ENCODE measurements at places on chromosomes 1 and 21.

DNA sequence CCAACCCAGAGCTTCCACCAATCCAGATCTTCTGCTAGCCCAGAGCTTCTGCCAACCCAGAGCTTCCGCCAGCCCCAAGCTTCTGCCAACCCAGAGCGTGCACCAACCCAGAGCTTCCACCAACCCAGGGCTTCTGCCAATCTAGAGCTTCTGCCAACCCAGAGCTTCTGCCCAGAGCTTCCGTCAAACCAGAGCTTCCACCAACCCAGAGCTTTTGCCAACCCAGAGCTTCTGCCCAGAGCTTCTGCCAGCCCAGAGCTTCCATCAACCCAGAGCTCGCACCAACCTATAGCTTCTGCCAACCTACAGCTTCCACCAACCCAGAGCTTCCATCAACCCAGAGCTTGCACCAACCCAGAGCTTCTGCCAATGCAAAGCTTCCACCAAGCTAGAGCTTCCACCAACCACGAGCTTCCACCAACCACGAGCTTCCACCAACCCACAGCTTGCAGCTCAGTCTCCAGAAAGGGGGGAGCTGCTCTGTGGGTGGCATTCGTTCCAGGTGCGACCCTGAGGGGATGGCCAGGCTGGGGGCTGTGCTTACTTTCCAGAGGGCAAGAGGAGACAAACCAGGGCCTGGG, 23.8 kb downstream of the CRYAA start:
- DNase-seq, result no peak

GRCh38 chr1:180643693-180644092, 11.9 kb downstream of the XPR1 start:
- no peak for DNase-seq

DNA sequence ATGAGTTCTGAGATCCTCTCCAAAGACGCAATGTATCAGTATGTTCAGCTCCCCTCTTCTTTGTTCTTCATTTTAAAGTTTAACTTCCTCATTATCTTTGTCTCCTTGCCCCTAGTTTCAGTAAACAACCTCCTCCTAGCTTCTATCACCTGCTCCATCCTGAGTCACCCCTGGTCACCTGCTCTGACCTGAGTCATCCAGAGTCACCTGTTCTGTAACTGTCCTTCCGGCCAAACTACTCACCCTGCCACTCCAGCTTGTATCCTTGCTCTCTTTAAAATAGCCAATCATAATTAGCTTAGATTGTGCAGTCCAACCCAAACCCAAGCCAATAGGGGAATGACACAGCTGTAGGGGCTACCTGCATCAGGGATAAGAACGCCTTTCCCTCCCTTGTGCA, 332.0 kb downstream of the OLFM3 start:
- DNase-seq, result no peak

- no peak for DNase-seq
These were observed 108.5 kb upstream of the SERTAD4 start for GRCh38 chr1:210123924-210124589.

DNA sequence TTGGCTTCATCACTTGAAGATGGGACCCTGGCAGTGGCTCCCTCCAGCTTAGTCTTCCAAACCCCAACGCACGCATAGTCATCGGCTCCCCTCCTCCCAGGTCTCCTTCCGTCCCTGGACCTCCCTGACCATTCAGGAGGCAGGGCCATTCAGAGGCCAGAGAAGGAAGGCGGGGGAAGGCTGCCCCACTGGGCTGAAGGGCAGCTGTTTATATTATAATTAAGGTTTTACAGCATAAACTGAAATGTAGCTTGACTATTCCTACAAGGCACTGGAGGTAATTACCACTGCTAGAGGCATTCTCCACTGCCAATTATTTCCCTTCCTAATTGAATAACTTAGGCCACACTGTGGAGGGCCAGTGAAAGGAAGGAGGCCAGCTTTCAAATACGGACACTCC, 170.6 kb upstream of the PROX1 start:
- DNase-seq, result no peak

DNA sequence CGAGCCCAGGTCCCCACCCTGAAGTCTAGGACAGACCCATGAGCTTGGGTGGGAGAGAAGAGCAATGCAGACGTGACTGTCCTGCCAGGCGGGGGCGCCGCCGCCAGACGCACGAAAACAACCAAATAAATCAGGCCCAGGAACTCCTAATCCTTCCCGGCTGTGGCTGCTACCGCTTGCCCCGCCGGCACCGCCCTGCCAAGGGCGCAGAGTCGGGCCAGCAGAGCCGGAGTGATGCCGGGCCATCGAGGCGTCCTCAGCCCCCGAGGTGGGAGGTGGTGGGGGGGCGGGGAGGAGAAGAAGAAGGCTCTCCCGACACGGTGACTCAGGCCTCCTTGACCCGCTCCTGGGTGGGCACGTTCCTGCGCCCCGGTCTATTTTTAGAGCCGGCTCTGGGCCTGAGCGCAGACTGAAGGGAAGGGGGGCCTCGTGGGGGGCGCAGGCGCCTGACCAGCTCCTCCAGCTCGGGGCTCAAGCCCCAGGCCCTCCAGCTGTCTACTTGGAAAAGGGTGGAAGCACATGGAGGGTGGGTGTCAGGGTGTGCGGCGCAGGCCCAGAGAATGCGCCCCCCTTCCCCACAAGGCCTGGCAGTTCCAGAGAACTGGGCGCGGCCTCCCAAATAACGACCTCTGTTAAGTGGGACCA, 10.7 kb upstream of the COL16A1 start:
- DNase-seq, result no peak

- DNase-seq, result no peak
These were observed 159.2 kb downstream of the TRABD2B start for GRCh38 chr1:47837866-47838561.

- DNase-seq, result no peak
These were observed 16.1 kb downstream of the AKR1A1 start for GRCh38 chr1:45566722-45567121.

- peak; percentile 17 for DNase-seq
These were observed 56.8 kb downstream of the GLIS1 start for GRCh38 chr1:53681977-53682685.

GRCh38 chr1:224262373-224263054, 67.5 kb downstream of the NVL start:
- no peak for DNase-seq

GRCh38 chr1:35178295-35178695, 14.7 kb downstream of the SFPQ start:
- DNase-seq, result no peak

DNA sequence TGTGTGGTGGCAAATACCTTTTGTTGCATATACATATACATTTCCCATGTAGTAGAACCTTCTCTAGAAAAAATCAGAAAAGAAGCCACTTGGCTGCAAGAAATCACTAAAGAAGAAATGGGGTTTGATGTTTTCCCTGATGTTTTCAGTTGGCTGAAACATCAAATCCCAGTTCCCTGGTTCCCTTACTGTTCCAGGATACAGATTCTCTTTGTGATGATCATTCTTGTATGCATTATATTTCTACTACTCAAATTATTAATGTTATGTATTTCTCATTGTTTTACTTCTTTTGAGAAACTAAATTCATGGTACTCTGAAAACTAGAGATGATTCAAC, 7.6 kb downstream of the RNU1-2 start:
- DNase-seq, result no peak

DNA sequence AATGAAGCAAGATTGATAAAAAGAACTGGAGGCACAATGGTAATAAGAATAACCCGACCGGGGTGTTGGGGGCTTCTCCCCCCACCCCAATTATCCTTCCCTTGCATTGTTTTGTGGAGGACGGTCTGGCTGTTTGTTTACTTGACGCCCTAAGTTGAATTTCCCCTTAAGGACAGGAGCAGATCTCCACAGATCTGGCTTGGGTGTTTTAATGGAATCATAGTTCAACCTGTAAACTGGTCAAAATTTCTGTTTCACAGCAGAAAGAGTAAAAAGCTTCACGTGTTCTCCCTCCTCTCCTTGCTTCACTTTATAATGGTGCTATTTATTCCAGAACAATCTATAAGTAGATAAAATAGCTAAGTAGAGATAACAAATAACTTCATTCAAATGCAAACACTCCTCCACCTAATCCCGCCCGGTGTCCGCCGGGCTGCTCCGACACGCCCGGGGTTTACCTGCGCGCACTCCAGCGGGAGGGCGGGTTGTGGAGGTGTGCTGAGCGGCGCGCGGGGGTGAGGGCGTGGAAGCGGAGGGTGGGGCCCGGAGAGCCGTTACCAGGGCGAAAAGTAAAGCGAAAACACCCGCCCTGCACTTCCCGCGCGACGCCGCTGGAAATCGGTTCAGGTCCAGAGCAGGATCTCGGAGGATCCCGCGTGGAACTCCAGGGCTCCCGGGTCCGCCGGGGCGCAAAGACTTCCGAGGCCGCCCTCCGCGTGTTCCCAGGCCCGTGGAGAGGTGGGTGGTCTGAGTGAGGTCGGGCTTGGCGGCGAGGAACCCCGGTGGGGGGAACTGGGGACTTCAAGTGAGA, 2.0 kb upstream of the ATF3 start:
- peak; percentile 28 for DNase-seq

DNA sequence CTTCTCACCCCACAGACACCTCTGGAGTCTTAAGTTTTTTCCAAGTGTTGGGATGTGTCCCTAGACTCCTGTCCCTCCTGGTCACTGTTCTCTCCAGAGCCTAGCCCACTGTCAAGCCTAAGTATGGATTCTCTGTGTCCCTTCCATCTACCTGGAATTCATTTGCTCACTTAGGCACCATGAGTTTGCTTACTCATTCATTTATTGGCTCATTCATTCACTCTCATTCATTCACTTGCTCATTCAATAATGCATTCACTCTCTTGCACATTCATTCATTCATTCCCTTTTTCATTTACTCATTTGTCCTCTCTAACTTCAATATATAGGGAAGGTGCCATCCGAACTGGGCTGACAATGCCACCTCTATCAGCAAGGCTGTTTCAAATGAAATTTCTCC, 1.6 kb downstream of the S100A16 start:
- DNase-seq, result no peak
